Stimulated activated CD8-positive, alpha-beta memory T cell treated with anti-CD3 and anti-CD28 coated beads, Interleukin-4, amount 100 ng/mL, for 1 hour (primary cell): ENCODE measurements at places on chromosomes 2 and 18.

- no peak for DNase-seq
Measured at GRCh38 chr18:12325726-12326245, 17.7 kb downstream of the TUBB6 start.

GRCh38 chr2:237319887-237320286 lies 94.1 kb downstream of the COL6A3 start:
- DNase-seq: no peak

GRCh38 chr2:11591091-11591490 lies 57.2 kb downstream of the GREB1 start:
- DNase-seq: no peak

GRCh38 chr2:67898595-67898994 lies 164.2 kb downstream of the C1D start:
- DNase-seq: no peak

GRCh38 chr2:178782236-178782635 lies 25.0 kb downstream of the TTN start:
- DNase-seq: no peak
